ENCODE measurements at places on chromosomes 1 and 21.

GRCh38 chr1:24717887-24718650 is 27.2 kb upstream of the CLIC4 start:
- no peak for DNase-seq

DNA sequence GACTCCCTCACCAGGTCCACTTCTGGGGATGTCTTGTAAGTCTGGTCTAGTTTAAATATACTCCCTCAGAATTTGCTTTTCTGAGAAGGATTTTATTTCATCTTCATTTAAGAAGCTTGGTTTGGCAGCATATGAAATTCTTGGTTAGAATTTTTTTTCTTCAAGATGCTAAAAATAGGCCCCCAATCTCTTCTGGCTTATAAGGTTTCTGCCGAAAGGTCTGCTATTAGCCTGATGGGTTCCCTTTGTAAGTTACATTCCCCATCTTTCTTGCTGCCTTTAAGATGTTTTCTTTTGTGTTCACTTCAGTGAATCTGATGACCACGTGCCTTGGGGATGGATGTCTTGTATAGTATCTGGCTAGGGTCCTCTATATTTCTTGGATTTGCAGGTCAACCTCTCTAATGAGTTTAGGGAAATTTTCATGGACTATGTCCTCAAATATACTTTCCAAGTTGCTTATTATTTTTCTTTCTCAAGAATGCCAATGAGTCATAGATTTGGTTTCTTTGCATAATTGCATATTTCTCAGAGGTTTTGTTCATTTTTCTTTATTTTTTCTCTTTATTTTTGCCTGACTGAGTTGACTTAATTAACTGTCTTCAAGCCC is 19.4 kb downstream of the TCP10L start:
- no peak for DNase-seq

DNA sequence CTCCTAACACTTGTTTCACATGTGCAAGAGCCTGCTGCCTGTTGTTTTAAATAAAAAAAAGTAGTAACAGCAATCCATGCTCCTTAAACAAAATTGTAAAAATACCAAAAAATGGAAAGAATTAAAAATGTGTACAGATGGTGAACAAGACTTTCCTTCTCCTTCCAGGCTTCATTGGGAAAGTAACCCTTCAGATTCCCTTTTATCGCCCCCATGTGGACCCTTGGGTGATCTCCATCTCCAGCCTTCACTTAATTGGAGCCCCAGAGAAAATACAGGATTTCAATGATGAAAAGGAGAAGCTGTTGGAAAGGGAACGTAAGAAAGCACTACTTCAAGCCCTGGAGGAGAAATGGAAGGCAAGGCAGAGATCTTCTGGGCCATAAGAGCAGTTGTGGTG is 14.2 kb downstream of the VPS13D start:
- DNase-seq = no peak

DNA sequence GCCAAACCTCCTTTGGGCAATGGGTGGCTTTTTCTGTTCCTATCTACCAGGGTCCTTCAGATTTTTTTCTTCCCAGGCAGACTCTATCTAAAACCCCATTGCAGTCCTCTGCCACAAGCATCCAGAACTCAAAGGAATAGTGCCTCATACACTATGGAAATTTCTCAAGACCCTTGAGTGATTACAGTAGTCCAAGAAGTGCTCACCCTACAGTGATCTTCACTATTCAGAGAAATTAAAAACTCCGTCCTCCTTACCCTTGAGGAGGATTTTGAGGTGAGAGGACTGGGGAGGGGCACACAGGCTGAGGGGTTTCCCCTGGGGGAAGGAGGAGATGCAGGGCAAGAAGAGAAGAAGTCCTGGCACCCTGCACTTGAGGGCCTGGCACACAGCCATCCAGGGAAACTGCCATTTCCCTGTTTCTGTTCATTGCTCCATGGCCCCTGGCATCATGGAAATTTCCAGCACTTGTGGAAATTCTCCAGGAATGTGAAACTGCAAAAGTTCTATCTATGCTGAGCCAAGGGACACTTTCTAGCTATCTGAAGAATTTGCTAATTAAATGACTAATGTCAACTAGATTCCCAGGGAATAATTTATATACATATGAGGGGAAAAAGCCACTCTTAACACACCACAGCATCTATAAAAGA is 102.5 kb upstream of the ATP1B1 start:
- no peak for DNase-seq

- no peak for DNase-seq
These were observed 4.1 kb upstream of the WNT9A start for GRCh38 chr1:227951624-227952373.

DNA sequence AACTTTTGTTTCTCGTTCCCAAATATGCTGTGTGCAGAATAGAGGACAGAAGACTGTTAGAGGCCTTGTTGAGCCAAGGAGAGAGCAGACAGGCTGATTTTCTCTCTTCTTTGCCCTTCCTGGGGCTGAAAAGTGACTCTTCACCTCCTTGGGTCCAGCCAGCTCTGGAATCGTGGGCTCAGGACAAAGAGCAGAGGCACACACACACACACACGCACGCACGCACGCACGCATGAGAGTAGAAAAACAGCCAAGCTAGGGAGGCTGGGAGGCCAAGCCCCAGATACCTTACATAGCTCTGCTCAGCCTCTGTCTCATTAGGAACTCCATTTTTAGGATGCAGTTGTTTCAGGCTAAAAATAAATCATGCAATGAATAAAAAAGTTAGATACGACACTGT is at the start of gene CASQ2:
Gene CASQ2, minus strand, starts transcription at position 166 of the 400 bp plus-strand sequence. CDS start 173 bp downstream, outside the sequence.
- DNase-seq = no peak

- DNase-seq = peak; percentile 80
These were observed 7.4 kb downstream of the EFNA4 start for GRCh38 chr1:155070721-155071569.
